ENCODE measurements at places on chromosomes 7 and 10.

DNA sequence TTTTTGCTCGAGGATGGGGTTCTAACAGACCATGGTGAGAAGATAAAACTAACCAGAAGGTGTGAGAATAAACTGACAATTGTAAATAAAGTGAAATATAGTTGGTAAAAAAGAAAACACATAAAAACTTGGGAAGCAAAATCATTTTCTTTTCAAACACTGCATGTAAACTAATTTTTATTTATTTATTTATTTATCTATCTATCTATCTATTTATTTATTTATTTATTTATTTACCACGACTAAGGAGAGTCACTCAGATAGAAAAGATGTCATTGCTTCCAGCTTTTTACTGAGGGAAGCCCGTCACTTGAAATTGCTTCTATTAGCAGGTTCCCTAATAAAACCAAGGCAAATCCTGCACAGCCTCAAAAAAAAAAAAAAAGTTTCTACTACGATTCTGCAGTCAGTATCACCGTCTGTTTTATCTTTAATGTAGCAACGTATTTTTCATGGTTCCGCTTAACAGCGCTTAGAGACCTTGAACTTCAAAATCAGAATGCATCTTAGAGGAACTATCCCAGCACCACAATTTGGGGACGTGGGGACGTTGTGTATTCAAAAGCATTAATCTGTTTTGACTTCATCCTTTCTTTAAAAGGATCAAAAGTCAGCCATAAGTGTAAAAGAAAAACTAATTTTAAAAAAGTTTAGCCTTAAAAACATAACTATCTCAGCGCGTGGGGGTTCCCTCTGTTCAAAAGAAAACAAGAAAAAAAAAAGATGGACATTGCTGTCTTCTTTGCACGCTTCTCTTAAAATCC, 33.3 kb upstream of the EBLN1 start:
- no peak for DNase-seq

GRCh38 chr10:53570221-53570620, 797.6 kb upstream of the MBL2 start:
- no peak for DNase-seq

- no peak for DNase-seq
Observed at GRCh38 chr7:89994483-89994882, 159.8 kb upstream of the STEAP1 start.

DNA sequence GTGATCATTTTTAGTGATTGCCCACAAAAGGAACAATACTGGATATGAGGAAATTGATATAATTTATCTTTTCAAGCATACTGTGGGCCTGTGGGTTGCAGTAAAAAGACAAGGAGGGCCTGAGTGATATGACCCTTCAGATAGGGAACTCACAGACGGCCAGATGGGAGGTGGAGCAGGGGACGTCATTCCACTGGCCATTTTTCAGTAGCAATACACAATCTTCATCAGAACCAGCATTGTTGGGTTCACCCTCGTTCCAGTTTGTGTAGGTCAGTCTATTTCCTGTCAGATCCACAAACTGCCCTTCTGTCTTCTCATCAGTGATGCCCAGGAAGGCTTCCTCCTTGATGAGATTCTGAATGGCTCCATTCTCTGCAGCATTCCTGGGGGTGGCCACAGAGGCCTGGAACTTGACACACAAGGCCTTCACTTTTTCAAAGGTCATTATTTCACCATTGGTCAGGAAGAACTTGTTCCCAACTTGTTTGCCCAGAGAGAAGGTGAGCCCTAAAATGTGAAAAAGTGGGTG, 4.5 kb downstream of the MBL2 start:
- no peak for DNase-seq

DNA sequence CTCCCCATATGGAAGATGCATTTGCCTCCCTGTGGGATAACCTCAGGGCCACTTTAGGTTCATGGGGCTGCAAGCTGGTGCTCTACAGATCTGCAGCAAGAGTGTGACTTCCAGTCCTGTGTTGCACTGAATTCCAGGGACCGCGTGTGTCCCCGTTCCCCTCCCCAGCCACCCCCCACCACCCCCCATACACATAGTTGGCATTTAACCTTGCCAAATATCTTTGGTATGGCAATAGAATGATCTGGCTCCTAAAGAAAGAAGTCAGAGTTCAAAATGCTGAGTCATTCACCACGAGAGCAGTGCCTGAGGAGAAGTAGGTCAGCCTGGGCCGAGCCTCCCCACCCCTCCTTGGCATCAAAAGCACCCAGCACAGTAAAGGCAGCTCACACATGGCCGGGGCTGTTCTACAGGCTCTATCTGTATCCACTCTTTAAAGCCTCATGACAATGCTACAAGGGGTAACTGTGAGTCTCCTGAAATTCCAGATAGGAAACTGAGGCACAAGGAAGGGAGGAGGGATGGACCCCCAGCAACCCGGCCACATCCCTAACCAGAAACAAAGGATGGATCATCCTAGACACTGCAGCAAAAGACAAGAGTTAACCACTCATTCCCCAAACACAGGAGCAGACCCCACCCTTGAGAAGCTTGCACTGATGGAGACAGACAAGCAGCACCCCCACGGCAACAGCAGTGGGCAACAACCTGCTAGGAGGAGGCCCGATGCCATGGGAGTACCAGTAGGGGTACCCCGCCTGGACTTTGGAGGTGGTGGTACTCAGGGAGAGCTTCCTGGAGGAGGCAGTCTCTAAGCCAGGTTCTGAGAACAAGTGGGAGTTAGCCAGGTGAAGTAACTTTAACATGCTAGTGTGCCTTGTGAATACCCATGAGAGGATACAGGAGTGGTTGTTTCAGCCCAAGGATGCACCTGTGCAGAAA, 70.3 kb upstream of the NANOS1 start:
- DNase-seq, result no peak
